Prostate gland (tissue), 2 donors: ENCODE measurements at places on chromosomes 7 and 10.

GRCh38 chr10:67401711-67402110, 294.3 kb downstream of the CTNNA3 start:
- DNase-seq: no peak

DNA sequence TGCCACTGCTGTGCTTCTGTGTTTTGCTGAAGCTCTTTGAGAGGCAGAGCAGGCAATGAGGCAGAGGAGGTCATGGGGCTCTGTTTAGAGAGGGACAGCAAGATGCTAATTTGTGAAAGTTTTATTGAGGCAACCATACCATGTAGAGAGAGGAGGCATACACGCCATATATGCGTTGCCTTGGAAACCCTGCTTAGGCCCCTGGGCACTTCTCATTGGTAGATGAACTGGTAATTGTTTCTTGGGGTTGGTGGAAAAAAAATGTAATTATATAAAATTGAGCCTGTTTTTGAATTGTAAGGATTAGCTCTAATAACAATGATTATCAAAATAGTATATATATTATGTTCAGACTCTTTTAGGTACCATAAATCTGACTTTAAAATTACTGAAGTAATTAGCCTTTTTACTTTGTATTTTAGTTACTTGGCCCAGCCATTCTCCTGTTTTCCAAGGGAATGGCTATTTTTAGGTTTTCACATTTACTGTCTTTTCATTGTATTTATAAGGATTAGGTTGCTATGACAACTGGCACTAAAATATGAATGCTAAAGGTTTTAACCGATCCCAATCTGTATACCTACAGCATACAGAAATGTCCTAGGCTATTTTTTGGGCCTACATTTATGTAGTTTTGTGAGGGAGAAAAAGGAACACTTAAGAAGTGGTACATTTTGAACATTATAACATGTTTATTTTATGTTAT, 52.4 kb downstream of the BZW2 start:
- no peak for DNase-seq

DNA sequence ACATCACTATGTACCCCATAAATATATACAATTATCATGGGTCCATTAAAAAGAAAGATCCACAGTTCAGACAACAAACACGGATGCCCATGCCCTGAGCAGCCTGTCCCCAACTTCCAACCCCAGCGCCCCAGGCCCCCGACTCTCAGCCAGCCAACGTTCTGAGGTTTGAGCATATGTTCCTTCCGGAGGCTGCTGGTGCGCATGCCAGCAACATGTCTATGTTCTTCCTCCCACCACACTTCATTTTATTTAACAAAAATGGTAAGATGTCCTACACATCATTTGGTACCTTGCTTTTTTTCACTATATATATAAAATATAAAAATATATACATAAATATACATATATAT, 250.9 kb downstream of the MAD1L1 start:
- no peak for DNase-seq

- no peak for DNase-seq
Measured at GRCh38 chr7:134446446-134446845, 12.5 kb downstream of the AKR1B1 start.

GRCh38 chr7:8829100-8829499, 395.7 kb downstream of the NXPH1 start:
- no peak for DNase-seq

- DNase-seq: no peak
Measured at GRCh38 chr7:106504645-106505044, 156.3 kb downstream of the CCDC71L start.

GRCh38 chr10:3750854-3751253, 34.2 kb downstream of the KLF6 start:
- no peak for DNase-seq

GRCh38 chr7:111528331-111528730, 34.0 kb downstream of the IMMP2L start:
- no peak for DNase-seq

DNA sequence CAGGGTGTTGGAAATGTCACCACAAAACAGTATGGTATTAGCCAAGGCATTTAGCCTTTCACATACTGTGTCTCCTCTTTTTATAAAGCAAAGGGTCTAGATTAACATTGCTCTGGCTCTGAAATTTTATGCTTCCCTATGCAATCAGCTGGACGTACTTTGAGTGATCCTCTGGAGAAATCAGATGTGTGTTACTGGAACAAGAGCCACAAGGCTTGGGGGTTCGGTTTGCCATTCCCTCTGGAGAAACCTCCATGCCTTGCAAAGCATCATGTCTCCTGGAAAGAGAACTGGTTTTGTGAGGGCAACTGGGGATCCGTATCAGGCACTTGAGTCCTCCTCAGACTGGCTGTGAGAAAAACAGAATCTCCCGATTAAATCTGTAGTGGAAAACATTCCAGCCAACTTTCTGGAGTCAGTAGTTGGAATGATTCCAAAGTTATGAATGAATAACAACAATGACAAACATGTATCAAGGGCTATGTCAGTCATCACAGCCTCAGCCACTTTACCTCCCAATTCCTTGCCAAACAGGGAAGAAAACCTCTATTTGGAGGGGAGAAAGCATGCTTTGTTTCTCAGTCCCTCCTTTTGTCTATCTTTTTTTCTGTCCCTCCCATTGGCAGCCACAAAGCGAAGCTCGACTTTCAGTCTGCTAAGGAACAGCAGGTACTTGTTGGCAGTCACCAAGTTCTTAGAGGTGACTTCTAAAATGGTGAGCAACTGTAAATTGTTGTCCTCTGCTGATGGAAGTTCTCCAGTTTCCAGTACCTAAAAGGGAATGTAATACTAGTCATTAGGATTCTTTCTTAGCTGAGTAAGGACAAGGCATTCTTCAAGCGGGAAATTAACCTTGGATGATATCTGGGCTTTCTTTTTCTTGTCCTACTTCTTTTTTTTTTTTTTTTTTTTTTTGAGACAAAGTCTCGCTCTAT, 864.8 kb upstream of the AUTS2 start:
- no peak for DNase-seq

DNA sequence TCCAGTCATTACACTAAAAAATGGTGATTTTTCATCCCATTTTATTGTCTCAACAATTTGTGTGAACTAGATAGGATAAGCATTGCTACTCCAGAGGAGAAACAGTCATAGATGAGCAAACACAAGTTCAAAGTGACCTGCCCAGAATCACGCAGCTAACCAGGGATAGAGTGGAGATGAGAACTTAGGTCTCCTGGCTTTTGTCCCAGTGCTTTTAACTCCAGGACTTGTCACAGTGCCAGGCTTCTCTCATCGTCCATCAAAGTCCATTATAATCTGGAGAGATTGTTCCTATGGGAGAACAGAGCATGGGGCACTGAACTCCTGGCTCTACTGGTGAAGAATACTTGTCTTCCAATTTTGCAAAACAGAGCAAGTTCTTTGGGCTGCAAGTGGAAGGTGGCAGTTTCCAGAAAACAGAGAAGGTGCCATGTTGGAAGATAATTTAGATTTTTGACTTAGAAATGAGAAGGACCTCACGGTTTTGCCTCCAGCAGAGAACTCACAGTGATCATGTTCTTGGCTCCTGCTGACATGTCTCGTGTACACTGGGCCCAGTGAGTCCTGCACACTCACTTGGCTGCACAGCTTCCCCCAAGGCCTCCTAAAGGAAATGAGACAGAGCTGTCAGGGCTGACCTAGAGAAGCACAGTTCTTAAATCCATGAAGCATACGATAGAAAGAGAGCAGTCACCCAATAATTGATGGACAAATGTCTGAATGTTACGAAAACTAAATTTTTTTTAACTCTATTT, 322.9 kb upstream of the NRP1 start:
- DNase-seq: no peak

GRCh38 chr7:17056491-17057142, 174.8 kb upstream of the AGR3 start:
- DNase-seq: no peak

- no peak for DNase-seq
Measured at GRCh38 chr7:50376056-50376820, 71.7 kb downstream of the IKZF1 start.

GRCh38 chr10:74875966-74876365, 49.6 kb downstream of the KAT6B start:
- DNase-seq: no peak

DNA sequence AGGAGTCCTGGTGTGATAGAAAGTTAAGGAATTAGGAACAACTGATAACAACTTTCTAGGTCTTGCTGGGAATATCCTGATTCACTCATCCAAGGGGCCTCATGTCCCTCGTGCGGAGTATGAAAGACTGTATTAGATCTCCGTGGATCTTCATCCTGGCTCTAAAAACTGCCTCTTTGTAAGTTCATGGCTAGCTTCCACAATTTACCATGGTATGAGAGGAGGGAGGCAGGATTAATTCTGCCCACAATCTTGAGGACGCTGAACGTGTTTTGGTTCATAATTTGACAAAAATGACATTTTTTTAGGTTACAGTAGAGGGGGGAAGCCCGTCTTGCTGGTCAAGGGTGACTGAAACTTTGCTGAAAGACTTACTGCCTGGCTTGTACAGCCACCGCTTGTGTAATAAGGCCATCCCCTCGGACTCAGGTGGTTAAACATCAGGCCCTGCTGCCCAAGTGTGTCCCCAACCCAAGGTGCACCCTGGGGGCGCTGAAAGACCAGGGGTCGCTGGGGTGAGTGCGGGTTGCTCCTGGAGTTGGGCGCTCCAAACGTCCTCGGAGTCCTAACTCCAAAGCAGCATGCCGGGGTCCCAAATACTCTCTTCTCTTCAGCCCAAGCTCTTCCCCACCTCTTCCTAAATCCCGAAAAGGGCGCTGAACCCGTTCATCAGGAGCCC, 733 bp downstream of the HIBADH start:
- DNase-seq: peak; percentile 31

- no peak for DNase-seq
Measured at GRCh38 chr7:91243591-91244301, 20.5 kb upstream of the FZD1 start.

DNA sequence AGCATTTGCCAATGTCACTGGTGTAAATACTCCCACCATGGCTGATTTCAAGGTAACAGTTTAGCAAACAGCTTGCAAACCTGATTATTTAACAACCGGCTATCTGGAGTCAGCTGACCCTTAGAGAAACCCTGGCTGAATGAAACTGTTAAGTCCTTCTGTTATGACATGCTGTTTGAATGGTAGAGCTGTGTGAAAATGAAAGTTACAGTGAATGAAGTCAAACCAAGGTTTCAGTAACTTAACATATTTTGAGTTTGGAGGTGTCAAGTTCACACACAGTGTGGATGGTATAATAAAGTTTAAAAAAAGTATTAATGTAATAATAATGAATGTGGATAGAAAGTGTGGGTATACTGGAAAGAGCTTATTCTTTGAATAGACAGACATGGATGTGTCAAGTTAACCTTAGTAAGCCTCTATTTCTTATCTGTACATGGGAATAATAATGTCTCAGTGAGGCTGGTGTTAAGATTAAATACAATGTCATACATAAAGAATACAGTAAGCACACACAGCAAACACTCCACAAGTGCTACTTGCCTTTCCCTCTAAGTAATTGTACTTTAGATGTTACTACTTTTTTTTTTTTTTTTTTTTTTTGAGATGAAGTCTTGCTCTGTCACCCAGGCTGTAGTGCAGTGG, 150.4 kb downstream of the TAX1BP1 start:
- no peak for DNase-seq

GRCh38 chr7:124780056-124780455, 14.5 kb upstream of the GPR37 start:
- no peak for DNase-seq

DNA sequence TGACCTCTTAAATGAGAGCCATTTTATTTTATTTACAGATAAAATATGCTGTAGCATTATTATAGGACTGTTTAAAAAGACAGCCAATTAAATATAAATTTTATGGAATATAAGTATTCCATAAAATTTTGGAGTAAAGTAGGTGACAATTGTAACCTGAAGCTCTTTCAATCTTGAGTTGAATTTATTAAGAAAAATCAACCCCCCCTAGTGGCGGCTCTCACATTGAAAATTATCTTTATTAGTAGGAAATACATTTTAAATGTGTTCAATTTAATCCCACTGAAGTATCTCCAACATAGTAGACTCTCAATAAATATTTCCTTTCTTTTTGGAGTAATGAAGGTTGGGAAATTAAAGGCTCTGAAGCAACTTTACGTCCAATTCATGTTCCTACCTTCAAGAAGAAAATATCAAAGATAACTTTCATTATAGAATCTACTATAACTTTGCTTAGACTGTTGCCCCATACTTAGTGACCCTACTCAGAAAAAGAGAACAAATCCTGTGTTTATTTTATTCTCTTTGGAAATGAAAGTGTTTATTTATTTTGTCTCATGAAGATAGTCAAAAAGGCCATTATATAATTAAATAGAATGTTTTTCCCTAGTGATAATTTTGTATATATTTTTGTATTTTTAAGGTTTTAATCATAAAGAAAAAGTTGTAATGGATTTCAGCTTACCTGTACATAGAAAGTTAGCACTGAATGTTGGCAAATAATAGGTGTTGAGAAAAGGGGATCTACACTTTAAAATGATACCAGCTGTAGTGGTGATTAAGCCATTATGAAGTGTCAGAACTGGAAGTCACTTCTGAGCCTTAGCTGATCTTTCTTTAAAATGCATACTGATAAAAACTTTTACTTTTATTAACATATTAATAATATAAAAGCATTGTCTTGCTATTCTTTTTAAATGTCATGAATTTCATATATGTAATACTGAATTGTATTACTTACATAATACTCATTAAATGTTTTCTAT, 3.3 kb downstream of the AHR start:
- peak; percentile 58 for DNase-seq

DNA sequence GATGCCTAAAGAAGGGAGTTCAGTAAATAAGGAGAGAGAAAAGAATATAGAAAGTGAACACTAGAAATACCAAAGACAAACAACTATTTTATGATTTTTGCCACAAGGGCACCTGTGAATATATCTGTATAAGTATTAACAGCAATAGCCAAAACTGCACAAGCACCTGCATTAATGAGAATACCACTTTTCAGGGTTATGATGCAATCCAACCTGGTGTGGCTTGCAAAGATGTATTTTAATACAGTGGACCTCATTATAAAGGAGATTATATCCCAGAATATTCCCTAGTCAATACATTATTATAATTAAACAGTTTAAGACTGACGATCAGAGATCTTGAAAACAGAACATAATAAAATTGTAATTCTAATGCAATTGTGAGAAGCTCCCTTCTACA, 4.0 kb downstream of the BRAF start:
- DNase-seq: no peak

DNA sequence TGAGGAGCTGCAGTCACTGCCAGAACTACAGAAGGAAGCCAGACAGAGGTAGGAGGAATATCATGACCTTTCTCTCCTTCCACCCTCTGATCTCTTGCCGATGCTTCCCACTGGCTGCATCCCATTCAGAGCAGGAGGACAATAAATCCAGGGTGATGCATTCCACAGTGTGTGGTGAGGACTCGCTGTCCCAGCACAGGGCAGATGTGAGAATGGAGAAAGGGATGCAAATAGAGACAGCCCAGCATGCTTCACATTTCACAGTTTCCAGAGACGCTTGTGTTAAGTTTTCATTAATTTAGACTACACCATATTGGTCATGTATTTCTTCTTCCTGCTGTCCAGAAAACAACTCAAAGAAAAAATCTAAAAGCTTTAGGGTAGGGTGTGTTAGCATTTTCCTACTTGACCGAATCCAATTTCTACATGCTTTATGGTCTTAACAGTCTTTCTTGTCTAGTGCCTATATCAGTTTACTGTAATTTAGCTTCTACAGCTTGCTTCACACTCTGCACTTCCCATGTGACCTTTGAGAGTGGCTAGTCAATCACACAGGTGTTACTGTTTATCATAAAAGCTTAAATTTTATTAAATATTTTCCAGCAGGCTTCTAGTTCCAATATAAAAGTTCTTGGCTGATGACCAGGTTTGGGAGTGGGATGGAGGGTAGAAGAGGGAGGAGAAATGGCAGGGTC, 155.6 kb downstream of the RAPGEF5 start:
- DNase-seq: no peak
